ENCODE measurements at places on chromosomes 2 and 18.
A peak's percentile ranks its signal among the peaks of the same experiment; 100 is the strongest.

DNA sequence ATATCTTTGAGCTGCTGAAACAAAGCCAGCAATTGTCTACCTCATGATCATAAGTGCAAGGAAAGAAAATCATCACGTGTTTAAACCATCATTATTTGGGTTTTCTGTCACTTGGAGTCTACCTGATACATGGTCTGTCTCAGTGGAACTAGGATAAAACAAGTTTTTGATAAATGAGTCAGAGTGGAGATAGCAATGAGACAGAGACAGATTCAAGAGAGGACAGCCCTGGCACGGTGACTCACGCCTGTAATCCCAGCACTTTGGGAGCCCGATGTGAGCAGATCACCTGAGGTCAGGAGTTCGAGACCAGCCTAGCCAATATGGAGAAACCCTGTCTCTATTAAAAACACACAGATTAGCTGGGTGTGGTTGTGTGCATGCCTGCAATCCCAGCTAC, 93.8 kb downstream of the PMAIP1 start:
- DNase-seq: no peak

DNA sequence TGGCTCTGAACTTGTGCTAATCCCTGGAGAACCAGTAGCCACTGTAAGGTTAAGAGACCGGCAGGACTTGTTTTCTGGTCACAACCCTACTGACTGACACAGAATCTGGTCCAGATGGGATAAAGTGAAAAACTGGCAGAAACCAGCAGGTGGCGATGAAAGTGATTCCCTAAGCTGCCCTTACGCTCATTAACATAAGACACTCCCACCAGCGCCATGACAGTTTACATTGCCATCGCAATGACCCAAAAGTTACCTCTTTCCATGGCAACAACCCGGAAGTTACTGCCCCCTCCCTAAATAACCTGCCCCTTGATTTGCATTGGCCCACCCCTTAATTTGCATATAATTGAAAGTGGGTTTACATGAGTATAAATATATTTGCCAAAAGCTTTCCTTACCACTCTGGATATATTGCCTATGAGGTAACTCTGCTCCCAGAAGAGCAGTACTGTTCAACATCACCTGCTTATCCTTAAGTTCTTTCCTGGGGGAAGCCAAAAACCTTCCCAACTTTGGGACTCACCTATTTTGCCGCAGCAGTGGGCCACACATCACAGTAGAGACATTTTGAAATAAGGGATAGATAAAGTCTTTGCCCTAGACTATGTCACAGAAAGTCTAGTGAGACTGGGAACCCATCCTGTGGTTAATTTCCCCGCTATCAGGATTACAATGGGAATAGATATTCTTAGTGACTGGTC, 35.8 kb upstream of the AFF3 start:
- no peak for DNase-seq

GRCh38 chr2:177235855-177236437, 23.4 kb downstream of the HNRNPA3 start:
- no peak for DNase-seq

DNA sequence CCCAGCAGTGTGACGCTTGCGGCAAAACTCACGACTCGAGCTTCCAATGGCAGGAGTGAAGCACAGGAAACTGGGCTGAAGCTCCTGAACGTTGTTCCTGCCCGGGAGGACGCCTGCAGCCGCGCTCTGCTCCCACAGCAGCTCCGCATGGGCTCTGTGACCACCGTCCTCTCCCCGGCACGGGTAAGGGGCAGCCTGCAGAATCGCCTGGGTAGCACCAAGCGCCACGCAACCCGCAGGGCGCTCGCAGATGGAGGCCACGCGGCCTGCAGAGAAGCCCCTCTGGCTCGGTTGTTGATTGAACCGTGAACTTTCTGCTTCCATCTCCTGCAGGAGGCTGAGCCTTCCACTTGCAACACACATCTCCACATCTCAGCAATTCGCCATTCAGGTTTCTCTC, 63.3 kb upstream of the ZNF236 start:
- DNase-seq: no peak

- DNase-seq: no peak
Observed at GRCh38 chr2:178219247-178219646, 24.9 kb downstream of the OSBPL6 start.

GRCh38 chr2:168819829-168820489, 17.5 kb downstream of the NOSTRIN start:
- DNase-seq: no peak

DNA sequence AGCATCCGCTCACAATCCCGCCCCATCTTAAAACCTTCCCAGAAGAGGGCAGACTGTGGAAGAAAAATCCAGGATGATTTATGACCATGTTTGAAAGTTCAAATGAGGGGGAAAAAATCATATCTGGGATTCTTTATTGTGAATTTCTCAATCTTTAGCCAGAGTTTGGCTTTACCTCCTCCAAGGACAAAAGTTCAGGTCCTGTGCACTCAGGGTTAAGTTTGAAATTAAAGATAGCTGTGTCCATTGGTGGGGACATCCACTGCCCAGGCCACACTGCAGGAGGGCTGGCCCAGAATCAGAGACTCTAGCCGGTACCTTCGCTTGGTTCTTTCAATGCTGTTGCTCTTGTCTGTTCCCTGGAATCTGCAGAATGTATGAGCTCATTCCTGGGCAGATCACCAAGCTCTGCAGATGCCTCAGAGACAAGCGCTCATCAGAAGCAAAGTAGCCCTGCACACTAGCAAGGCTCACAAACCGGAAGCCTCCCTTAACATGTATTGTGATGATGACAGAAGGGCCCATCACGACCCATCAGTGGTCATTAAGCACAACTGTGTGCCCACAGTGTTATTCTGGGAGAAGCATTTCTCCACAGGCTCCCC, 375.3 kb upstream of the KLHL29 start:
- peak; percentile 86 for DNase-seq

DNA sequence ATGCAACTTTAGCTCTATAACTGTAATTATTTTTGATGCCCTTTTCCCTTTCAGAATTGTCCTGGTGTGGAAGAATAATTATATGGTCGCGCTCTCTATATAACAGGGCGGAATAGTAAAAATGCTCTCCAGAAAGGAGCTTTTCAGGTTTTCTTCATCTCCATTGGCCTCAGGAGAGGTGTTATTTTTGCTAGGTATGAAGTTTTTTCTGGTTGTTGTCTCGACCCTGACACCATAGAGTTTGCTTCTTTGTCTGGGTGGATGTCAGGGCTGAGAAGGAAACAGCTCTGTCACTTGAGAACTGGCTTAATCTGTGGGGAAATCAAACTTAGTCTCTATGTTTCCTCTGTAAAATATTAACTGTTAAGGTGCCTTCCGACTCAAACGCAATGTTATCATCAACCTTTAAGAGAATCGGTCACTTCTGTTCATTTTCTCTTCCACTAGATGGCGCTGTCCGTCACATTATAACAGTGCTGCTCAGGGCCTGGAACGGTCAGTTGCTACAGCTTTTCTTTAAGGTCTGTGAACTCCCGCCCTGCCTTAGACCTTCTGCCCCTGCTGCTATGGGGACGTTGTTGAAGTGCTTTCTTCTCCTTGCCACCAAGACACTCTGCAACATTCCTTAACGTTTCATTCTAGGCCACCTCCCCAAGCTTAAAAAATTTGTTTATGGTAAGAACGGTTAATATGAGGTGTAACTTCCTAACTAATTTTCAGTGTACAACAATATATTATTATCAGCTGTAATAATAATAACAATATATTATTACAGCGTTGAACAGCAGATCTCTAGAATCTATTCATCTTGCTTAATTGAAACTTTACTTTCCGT, 23.8 kb upstream of the SERPINB12 start:
- DNase-seq: peak; percentile 76

DNA sequence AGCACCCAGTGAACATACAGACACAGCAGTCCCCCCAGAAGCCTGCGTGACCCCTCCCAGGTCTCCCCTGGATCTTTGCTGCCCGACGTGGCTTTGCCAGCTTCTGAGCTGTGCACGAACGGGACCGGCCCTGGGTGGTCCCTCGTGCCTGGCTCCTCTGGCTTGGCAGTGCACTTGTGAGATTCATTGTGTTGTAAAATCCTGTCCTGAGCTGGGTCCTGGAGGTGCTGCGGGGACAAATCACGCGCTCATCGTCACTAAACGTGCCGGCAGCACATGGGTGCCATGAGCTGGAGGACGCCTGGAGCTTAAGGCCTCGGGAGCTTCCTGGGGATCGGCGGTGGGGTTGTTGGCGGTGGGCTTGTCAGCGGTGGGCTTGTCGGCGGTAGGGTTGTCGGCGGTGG, 104.9 kb downstream of the FAM210A start:
- DNase-seq: no peak

DNA sequence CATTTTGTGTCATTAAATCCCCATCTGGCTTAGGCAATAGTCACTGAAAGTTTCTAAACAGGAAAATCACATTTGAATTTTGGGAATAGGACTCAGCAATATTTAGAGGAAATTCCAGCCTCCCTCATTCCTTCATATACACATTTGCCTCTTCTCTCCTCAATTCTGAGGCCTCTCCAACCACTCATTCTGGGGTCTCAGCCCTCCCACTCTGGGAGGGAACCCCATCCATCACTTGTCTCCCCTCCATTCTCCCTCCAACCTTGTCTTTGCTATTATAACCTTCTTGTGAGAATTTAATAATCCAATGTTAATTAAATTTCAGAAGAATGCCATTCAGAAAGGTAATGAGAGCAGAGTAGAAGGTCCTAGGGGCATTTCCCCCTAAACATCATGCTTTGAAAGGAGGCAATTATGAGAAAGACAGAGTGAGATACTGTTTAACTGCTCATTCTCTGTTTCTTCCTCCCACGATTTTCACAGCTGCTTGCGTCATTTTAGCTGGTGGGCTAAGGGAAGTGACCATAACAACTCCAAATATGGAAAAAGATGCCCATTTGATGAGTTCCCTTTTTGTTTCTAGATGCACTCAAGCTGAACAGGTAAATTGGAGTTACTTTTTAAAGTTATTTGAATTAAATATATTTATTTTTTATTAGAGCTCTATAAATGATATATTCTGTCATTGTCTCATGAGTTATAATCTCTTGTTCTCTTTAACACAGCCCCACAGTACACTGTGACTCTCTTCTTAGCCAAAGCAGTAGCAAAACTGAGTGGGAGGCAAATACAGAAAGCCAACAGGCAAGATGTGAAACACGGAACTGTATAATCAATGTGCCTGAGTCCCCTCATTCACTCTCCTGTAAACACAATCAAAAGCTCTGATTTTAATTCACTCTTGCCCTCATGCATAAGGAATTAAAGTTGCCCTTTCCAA, 135.1 kb downstream of the DLGAP1 start:
- no peak for DNase-seq

DNA sequence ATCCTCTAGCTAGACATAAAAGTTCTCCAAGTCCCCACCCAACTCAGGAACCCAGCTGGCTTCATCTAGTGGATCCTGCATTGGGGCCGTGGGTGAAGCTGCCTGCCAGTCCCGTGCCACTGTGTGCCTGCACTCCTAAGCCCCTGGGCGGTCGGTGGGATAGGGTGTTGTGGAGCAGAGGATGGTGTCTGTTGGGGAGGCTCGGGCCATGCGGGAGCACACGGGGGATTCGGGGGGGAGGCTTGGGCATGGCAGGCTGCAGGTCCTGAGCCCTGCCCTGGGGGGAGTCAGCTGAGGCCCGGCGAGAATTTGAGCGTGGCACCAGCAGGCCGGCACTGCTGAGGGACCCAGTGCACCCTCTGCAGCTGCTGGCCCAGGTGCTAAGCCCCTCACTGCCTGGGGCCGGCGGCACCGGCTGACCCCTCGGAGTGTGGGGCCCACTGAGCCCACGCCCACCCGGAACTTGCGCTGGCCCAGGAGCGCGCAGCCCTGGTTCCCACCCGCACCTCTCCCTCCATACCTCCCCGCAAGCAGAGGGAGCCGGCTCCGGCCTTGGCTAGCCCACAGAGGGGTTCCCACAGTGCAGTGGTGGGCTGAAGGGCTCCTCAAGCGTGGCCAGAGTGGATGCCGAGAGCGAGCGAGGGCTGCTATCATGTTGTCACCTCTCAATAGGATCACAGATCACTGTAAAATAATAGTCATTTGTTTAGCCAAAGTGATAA, 86.4 kb downstream of the ARL6IP6 start:
- no peak for DNase-seq

GRCh38 chr2:68463287-68463877, 3.7 kb downstream of the FBXO48 start:
- peak; percentile 60 for DNase-seq

DNA sequence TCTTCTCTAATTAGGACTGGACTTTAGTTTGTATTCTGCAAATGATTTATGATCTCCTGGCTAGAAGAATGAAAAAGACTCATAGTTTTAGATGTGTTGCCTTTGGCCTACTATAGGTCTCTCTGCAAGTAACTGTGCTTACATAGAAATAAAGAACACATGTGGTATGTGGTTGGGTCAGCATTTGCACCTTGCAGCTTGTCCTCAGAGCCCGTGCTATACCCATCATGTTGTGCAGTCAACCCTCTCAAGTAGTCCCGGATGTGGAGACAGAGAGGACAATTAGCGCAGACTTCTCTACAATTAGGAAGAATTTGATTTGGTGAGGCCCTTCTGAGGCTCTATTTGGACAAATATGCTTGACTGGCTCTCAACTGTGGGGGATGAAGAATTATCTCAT, 203.7 kb upstream of the ITGA4 start:
- no peak for DNase-seq

DNA sequence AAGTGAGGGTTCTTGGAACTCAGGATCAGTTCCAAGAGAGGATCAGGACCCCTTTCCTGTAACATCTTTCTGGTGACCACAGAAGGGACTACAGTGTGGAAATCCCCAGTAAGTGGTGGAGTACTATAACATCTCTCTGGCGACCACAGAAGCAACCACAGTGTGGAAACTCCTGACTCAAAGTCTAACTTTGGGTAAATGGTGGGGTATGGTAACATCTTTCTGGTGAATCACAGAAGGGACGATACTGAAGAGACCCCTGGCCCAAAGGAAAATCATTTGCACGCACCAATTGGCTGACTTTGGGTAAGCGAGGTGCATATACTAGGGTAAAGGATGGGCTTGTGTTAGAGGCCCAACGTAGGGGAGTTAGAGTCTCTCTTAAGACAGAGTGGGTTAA, 56.3 kb upstream of the GULP1 start:
- peak; percentile 1 for DNase-seq

DNA sequence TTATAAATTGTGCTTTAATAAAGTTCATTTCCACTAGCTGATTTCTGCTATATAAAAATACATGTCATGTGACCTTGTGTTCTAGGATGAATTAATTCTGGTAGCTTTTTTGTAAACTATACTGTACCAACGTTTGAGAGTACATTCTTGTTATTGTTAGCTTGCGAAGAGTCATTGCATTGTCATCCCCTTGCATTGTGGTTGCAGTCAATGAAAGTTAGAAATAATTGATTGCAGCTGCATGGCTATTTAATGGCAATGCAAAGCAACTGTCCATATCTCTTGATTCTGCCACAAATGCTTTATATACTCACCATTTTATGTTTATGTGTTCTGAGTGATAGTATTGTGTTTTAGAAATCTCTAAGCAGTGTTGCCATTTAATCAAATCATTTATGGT, 91.6 kb downstream of the ZNF407 start:
- DNase-seq: peak; percentile 86

GRCh38 chr2:45173513-45173912, 164.3 kb upstream of the SIX2 start:
- DNase-seq: peak; percentile 78

Data from fibroblast of skin of abdomen (primary cell).